PC-3 (cell line): ENCODE measurements at places on chromosomes 5 and 9. TPM values are rescaled to one million over a fixed set of nuclear protein-coding genes. Genes with fewer than 3 reads are reported as not detected.

Gene CCL21
- total RNA-seq, result not detected in 2 replicates

DNA sequence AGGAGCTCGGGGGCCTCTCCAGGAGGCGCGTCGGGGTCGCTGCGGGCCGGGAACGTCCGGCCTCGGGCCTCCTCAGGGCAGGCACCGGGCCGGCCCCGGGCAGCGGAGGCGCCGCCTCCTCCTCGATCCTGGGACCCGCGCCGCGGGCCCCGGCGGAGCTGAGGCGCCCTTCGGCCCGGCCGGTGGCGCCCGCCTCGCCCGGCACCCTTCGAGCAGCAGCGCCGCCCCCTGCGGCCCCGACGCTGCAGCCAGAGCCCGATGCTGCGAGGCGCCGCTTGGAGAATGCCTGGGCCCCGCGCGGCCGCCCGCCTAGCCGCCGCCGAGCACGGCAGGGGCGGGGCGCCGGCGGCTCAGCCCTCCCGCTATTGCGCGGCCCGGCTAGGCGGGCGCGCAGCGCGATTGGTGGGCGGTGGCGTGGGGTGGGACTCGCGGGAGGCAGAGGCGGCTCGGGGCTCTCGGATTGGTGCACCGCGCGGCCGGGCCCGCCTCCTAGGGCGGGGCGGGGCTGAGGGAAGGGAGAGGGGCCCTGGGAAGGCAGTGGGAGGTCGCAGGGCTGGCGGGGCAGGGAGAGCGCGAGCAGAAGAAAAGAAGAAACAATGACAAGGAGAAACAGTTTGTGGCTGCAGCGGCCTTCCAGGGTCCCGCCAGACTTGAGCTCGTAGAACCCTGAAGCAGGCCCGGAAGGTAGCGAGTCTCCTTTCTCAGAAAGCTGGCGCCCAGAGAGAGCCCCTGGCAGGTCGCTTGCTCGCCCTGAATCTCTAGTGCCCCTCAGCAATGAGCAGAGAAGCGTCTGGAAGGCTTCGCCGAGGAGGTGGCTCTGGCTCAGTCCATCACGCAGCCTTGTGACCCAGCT is at the start of gene EEIG1:
EEIG1 (minus strand) TSS at position 284 of the 853 bp plus-strand sequence. CDS start 852 bp downstream, outside the sequence.
- H3K27me3 ChIP-seq, result no peaks in the 10 kb centered on the region
- no peaks in the 10 kb centered on the region for H3K36me3 ChIP-seq
- DNase-seq, result peak; percentile 89
- H3K4me1 ChIP-seq, result peaks cover 20% of the 10 kb centered on the region

- H3K4me3 ChIP-seq, result no peak overlapping the region
- DNase-seq, result no peak
- no peaks in the 10 kb centered on the region for H3K27me3 ChIP-seq
- H3K27ac ChIP-seq, result no peak overlapping the region
Observed at GRCh38 chr5:78661691-78662090, 13.1 kb upstream of the LHFPL2 start.

GRCh38 chr5:135821802-135822201 is 12.7 kb upstream of the SLC25A48 start:
- no peaks in the 10 kb centered on the region for H3K36me3 ChIP-seq
- no peak for DNase-seq
- H3K4me3 ChIP-seq, result no peak overlapping the region
- no peaks in the 10 kb centered on the region for H3K4me1 ChIP-seq
- peaks cover 22% of the 10 kb centered on the region for H3K27me3 ChIP-seq

Gene FGFR4
- total RNA-seq, result 24.6 and 34.9 TPM in 2 replicates

DNA sequence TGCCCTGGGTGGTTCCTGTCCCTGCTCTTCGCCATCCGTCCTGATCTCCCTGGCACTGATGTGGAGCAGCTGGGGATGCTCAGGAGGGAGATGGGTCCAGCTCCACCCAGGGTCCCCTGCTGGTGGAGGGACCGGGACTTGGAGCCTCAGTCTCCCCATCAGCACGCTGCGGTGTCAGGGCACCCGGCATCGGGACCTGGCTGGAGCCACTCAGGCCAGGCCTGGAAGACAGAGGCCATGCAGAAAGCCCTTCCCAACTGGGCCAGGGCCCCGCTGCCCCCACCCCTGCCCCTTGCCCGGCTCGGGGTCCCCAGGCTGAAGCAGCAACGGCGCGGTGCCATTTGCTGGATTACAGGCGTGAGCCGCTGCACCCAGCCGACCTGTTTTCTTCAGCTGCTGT is 40.3 kb upstream of the NSMF start:
- H3K36me3 ChIP-seq, result no peaks in the 10 kb centered on the region
- H3K27me3 ChIP-seq, result no peaks in the 10 kb centered on the region
- H3K4me1 ChIP-seq, result peaks cover 7% of the 10 kb centered on the region; the same call in 1 of the 2 replicates
- no peak for DNase-seq

DNA sequence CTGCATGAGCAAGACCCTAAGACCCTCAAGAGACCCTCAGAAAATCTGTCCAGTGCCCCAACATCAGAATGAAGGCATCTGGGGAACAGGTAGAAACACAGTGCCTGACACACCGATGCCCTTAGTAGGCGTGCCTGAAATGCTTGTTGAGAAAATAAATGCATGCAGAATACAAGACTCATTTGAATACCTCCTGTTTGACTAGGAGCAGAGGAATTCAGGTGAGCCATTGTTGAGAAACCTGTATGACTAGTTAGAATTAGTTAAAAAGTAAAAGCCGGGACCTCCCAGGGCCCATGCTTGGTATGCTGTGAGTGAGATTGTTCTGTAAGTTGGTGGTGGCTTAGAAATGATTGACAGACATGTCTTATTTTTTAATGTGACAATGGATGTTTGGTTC is 55.0 kb downstream of the WWC1 start:
- peak overlapping the region; percentile 31; the same call in 1 of the 2 replicates for H3K4me3 ChIP-seq
- no peaks in the 10 kb centered on the region for H3K27me3 ChIP-seq
- peaks cover 55% of the 10 kb centered on the region for H3K4me1 ChIP-seq
- DNase-seq, result peak; percentile 85
- peak overlapping the region; percentile 40 for H3K27ac ChIP-seq

GRCh38 chr9:86991077-86991476 is 43.8 kb upstream of the GAS1 start:
- no peak for DNase-seq
- H3K4me1 ChIP-seq, result no peaks in the 10 kb centered on the region
- H3K27ac ChIP-seq, result no peak overlapping the region
- no peaks in the 10 kb centered on the region for H3K36me3 ChIP-seq
- H3K27me3 ChIP-seq, result no peaks in the 10 kb centered on the region

Gene CER1
- not detected in 2 replicates for total RNA-seq

DNA sequence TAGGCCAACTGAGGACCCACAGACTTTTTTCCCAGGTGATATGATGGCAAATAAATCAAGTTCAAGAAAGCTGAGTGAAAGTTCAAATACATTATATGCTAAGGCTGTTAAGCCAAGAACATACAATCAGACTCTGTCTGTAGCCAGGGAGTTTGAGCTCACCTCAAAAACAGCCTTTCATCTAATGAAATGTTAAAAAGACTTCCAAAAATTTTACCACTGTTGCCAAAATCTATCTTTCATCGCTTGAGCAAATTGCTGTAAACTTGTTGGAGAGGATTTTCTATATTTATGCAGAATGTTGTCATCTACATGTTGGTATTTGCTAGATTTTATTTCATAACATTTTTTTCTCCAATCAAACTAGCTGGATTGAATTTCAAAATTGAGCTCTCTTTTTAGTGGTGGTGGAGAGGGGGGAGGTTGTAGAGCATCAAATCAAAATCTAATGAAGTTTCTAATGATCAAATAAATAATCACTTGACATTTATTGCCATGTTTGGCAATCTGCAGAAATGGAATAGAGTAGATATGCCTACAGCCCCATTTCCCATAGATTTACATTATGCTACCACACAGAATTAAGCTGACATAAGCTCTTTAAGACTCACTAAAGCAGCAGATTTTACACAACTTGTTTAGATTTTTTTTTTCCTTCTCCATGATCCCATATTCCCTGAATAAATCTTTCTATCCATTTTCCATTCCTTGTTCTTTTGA is 828.9 kb upstream of the ZNF608 start:
- no peaks in the 10 kb centered on the region for H3K4me1 ChIP-seq
- H3K27me3 ChIP-seq, result no peaks in the 10 kb centered on the region
- H3K4me3 ChIP-seq, result no peak overlapping the region
- no peak for DNase-seq
- H3K27ac ChIP-seq, result no peak overlapping the region
- H3K36me3 ChIP-seq, result no peaks in the 10 kb centered on the region

- no peaks in the 10 kb centered on the region for H3K36me3 ChIP-seq
- H3K27me3 ChIP-seq, result no peaks in the 10 kb centered on the region
- H3K4me3 ChIP-seq, result no peak overlapping the region
- H3K27ac ChIP-seq, result peak overlapping the region; percentile 71
- peak; percentile 92 for DNase-seq
- H3K4me1 ChIP-seq, result peaks cover 24% of the 10 kb centered on the region
Observed at GRCh38 chr5:39605588-39606575, 181.1 kb upstream of the DAB2 start.

Gene EQTN
- not detected in 2 replicates for total RNA-seq

DNA sequence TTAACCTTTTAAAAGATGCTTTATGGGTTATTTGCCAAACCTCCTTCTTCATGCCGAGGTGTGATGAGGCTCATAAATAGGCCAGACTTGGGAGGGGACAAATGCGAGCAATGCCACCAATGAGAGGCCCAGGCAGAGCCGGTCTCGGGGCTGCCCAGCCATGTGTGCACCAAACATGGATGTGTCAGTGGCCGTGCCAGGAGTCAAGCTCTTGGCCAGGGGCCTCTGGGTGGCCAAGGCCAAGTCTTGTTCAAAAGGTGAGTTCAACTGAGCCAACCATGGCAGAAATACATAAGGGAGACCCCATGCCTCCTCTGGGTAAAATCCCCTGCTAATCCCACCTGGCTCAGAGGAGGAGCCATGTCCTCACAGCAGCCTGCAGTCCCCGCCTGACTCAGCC is 10.9 kb upstream of the LCN15 start:
- no peak for DNase-seq
- H3K27me3 ChIP-seq, result peaks cover 15% of the 10 kb centered on the region; the same call in 1 of the 2 replicates
- H3K4me3 ChIP-seq, result no peak overlapping the region
- no peaks in the 10 kb centered on the region for H3K36me3 ChIP-seq

DNA sequence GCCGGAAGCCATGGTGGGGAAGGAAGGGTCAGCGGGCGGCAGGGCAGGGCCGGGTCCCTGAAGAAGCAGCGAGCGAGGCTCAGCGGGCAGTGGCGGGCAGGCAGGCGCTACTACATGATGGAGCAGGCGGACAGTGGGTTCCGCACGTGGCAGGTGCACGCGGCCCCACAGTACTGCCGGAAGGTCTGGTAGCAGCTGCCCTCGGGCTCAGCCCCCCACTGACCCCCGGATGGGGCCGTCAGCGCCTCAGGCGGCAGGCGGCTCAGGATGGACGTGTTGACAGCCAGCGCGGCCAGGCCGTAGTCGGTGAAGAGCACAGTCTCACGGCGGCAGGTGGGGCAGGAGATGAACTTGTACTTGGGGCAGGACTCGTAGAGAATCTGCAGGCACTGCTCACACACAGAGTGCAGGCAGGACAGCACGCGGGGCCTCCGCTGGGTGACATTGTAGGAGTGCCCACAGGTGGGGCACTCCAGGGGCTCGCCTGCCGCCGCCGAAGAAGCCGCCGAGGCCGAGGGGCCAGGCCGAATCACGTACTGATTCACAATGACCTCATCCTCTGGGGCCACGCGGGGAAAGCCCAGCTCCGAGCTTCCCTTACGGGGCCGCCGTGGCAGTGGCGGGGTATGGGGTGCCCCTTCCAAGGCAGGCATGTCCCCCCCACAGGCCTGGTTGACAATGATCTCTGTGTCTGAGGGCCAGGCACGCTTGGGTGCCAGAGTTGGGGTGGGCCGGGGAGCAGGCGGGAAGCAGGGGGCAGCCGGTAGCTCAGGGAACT is 1.5 kb downstream of the RNF208 start:
- H3K4me1 ChIP-seq, result peaks cover 40% of the 10 kb centered on the region
- no peak overlapping the region for H3K27ac ChIP-seq
- H3K4me3 ChIP-seq, result no peak overlapping the region
- no peaks in the 10 kb centered on the region for H3K36me3 ChIP-seq

Gene TERT
- total RNA-seq, result 0.80 and 1.2 TPM in 2 replicates

DNA sequence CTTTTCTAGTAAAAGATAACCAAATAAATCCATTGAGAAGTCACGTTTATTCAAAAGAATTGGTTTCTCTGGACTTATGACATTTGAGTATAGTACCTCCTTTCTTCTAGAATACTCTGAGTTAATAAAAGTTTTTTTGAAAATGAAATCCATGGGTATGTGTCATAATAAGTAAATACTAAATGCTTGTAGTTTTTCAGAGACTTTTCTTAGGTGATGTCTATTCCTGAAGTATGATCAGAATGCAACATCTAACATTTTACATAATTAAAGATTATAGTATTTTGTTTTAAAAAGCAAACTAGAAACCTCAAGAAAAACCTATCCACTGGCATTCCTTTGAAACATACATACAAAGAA is 63.2 kb downstream of the NFIB start:
- peak overlapping the region; percentile 62 for H3K4me3 ChIP-seq
- no peaks in the 10 kb centered on the region for H3K36me3 ChIP-seq
- no peaks in the 10 kb centered on the region for H3K27me3 ChIP-seq
- peak; percentile 51 for DNase-seq

DNA sequence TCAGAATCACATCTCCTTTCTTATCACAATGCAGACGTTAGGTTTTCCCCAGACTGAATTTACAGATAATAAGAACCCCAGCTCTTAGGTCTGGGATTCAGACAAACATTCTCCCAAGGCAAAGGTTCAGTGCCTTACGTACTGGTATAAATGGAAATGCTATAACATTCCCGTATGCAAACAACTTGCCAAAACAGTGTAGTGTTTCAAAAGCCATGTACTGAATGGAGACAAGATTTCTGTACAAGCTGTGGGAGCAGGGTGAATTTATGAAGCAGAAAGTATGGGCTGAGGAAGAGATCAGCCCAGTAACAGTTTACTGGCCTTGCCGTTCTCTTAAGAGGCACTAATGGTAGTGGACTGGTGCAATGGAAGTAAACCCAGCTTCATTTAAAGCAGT is 225.5 kb upstream of the ZNF462 start:
- H3K27me3 ChIP-seq, result no peaks in the 10 kb centered on the region
- no peak for DNase-seq
- peaks cover 7% of the 10 kb centered on the region; the same call in 1 of the 2 replicates for H3K4me1 ChIP-seq
- no peaks in the 10 kb centered on the region for H3K36me3 ChIP-seq
- no peak overlapping the region for H3K4me3 ChIP-seq

DNA sequence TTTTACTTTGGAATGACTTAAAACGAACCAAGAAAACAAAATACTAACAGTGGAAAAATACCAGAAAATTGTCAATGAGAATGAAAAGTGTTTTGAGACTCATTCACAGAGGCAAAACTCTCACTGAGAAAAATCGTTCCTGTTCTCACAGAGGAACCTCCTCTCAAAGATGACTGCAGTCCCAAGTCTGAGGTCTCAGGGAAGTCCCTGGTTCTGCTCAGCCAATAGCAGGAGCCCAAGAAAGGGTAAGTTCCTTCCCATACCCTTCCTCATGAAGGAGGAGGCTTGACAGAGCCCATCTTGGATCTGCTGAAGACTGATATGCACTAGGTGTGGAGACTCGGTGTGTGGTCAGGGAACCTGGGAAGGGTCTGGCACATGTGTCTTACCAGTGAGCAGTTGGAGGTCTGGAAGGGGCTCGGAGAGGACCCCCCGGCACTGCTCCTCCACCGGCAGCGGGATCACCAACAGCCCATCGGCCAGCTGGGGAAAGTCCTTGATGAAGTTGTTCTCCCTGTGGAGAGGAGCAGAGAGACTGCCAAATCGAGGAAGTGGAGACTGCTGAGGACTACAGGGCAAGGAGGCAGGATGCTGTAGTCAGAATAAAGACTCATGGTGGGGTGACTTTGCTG is 46.0 kb downstream of the TRIM32 start:
- H3K4me1 ChIP-seq, result no peaks in the 10 kb centered on the region
- H3K4me3 ChIP-seq, result no peak overlapping the region
- DNase-seq, result no peak
- H3K27ac ChIP-seq, result no peak overlapping the region
- H3K36me3 ChIP-seq, result no peaks in the 10 kb centered on the region
